NCI-H1417 (cell line): ENCODE measurements at places on chromosomes 1 and 21.
A peak's percentile ranks its signal among the peaks of the same experiment; 100 is the strongest.

DNA sequence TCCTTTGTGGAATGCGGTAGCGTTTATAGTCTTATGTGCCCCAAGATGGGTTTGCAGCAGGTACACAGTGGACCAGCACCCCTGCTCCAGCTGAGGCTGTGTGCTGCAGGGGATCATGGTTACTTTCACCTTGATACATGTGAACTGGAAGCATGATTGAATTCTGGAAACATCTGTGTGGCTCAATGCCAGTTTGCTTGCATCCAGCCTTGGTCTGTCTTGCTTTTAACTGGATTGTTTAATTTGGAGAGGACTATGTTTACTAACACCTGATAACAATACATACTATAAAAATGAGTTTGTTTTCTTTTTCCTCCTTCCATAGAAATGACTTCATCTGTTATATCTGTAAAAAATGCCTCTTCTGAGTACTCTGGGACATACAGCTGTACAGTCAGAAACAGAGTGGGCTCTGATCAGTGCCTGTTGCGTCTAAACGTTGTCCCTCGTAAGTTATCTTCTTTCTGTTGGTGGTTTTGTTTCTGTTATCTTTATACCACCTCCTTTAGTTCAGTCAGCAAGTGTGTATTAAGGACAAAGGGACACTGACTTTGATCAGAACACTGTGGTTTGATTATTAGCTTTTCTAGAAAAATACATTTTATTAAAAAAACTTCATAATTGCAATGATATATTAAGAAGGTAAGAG lies 47.7 kb downstream of the CXADR start:
- no peak for DNase-seq

DNA sequence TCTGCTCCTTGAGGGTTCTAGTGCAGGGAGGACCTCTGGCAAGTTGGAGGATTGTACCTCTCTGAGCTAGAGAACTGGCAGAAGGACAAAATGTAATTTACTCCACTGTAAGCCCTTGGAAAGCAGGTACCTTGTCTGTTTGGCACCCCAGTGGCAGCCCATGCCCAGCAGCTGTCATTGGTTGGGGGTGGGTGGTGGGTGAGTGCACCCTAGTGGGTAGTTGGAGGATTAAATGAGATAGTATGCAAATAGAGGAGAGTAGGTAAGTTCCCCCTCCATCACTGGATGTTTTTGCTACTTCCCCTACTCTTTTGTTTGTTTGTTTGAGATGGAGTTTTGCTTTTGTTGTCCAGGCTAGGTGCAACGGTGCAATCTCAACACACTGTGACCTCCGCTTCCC lies 69.8 kb downstream of the RYR2 start:
- no peak for DNase-seq

- DNase-seq: no peak
Measured at GRCh38 chr1:202989879-202990278, 17.3 kb upstream of the TMEM183A start.

GRCh38 chr1:116346943-116347673 lies 25.9 kb upstream of the ATP1A1 start:
- no peak for DNase-seq

- DNase-seq: peak; percentile 82
Measured at GRCh38 chr1:197737916-197738315, 37.4 kb downstream of the DENND1B start.

DNA sequence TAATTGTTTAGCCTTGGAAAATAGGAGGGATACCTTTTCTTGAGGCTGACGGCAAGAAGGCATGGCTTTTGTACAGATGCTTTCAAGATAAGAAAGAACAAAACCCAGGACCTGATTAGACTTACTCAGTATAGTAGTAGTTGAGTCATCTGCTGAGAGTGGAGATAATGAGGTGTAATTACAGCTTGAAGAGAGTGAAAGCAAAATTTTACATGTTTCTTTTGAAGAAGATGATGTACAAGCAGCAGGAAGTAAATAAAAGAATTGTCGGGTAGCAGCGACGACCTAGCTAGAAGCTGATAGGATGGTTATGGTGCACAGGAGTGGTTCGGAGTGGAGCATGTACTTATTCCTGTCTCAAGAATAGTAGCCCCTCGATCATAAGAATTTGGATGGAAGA lies 6.6 kb downstream of the ANGPTL1 start:
- DNase-seq: no peak

GRCh38 chr1:115348636-115349035 lies 10.6 kb upstream of the NGF start:
- DNase-seq: no peak

- DNase-seq: no peak
Measured at GRCh38 chr1:218349348-218350034, 4.4 kb downstream of the TGFB2 start.

- DNase-seq: no peak
Measured at GRCh38 chr1:200960236-200960947, 63.1 kb downstream of the KIF21B start.

DNA sequence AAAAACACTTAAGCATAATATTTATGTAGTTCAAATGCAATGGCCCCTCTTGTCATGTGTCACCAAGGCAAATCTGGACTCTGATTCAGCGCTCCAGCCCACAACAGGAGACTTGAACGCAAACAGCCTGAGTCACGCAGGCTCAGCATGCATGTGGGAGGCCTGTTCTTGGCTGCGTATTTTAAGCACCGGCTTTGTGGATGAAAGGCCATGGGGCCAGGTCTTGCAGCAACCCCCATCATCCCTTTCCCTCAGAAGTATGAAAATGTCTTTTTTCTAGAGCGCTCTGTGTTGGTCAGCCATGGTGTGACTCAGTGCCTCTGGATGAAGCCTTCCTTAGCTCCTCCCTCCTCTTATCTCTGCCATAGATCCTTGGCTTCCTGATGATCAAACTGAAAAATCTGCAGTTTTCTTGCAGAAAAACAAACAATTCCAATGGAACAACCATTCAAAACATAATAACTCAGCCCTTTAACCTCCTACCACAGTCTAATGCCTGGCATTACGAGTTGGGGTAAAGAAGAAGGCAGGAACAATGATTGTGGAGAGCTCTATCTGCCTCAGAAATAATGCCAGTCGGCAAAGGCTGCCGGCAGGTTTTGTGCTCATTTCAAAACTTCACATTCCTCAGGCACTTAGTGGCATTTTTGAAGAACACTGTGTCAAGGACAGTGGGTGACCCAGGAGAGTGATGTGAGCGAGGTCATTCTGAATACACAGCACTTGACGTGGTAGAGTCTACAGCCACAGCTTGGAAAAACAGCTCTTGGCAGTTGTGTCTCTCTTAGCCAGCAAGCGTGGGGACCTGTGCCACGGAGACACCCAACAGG lies 167.5 kb downstream of the CLIC6 start:
- DNase-seq: no peak

DNA sequence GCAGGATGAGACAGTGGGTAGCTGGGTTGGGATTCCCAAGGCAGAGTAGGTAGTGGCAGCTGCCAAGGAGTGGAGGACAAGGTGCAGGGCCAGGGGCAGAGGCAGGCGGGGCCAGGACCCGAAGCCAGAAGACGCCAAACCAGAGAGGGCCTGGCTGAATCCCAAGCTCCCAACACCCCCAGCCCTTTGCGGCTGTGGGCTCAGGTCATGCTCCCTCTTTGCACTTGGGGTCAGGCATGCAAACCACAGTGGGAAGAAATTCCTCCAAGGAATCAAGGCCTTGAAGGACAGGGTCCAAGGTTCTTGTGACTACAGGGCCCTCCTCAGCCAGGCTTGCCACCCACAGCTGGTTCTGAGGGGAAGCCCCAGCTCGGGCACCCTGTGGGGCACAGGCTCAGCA lies 6.2 kb downstream of the C1orf210 start:
- no peak for DNase-seq

- DNase-seq: peak; percentile 51
Measured at GRCh38 chr21:39055167-39055767, 128.0 kb downstream of the PSMG1 start.

- DNase-seq: no peak
Measured at GRCh38 chr1:59163268-59164092, 133.4 kb upstream of the FGGY start.

GRCh38 chr1:111733183-111733991 lies 5.8 kb downstream of the INKA2 start:
- no peak for DNase-seq
